ENCODE measurements at places on chromosomes 3 and 15.

GRCh38 chr3:193149998-193150397 lies 91.0 kb upstream of the PLAAT1 start:
- no peak for DNase-seq

DNA sequence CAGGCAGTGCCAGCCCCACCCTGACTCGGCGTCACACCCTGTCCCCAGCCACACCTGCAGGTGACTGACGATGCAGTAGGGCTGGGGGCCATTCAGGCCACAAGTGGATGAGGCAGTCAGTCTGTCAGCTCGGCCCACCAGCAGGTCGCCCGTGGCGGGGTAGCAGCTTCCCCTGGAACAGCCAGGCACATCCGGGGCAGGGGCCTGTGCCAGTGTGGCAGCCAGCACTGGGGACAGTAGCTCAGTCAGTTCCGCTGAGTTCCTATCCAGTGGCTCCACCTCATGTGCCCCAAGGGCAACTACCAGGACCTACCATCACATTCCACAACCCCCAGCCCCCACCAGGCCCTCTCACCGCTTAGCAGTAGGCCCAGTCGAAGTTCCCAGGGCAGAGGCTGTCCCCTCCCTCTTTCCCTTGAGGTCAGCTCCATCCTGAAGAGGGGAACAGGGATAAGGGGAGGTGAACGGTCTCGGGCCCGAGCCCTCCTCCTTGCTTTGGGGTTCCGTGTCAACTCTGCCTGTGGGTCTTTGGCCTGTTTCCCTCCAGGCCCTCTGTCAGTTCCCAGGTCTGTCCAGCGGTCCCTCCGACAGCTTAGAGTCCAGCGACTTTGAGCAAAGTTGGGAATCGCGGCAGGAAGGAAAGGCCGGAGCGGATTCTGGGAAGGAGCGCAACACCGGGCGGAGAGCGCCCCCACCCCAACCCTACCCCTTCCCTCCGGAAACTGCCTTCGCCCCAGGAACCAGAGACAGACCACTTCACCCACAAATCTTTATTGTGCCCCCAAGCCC lies at the start of gene LAMB2:
TSS of gene LAMB2 (minus strand) at position 614 of the 789 bp plus-strand sequence. CDS start at position 431, 183 bp downstream.
- DNase-seq: peak; percentile 70

DNA sequence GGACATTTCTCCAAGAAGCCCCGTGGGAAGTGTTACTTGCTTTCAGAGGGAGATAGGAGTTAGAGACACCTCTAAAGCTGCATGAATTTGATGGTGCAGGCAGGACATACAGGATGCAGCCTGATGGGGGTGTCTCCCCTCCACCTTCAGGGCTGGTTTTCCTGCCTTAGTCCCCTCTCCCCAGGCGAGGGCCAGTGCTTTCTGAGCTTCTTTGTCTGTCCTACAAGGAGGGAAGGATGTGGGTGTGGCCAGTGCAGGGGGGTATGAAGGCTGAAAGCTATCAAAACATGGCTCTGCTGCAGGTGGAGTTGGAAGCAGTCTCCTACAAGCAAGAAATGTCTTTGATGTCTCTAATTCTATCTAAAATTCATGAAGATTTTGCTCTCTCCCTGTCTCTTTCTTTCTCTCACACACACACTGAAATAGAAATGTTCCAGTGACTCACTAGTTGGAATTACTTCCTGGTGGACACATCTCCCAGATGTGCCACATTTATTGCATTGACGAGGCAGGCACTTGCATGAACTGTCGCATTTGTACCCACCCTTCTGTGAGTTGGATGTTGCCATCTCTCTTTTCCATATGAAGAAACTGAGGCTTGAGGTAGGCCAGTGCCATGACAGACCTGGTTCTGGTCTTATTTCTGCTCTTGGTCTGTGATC lies 13.9 kb upstream of the PODXL2 start:
- DNase-seq: no peak

DNA sequence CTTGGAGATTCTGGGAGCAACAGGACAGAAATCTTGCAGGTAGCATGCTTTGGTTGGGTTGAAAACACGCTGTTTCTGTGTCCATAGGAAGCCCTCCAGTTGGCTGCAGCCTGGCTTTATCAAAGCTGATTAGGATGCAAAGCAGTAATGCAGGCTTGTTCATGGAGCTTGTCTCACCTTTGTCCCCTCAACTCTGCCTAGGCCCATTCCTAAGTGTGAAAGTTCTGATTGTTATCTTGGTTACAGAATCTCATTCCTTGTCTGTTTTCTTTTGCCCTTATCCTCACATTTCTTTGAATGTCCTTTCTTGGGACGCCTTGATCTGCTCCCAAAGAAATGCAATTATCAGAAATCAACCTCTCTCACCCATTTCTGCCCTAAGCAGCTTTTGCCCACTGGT lies 83.5 kb downstream of the IL20RB start:
- no peak for DNase-seq

- no peak for DNase-seq
Observed at GRCh38 chr3:187274977-187275338, 16.6 kb downstream of the MASP1 start.

DNA sequence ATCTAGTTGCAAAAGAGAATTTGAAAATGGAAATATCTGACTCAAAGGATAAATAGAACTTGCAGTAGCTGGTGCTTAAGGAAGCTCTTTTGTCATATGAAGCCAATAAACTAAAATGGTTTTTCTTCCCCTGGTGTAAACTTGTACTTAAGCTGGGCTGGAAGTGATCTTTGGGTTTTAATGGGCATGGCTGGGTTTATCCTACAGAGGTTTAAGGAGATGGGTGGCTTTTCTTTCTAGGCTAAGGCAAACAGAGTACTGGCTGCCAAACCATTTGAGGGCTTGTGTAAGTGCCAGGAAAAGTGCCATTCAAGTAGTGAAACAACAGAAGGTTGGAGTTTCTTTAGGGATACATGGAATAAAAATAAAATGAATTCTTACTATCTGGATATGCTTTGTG lies 12.1 kb upstream of the UTS2B start:
- no peak for DNase-seq

All from dorsolateral prefrontal cortex (tissue), 122 donors.